Naive thymus-derived CD8-positive, alpha-beta T cell (primary cell): ENCODE measurements at places on chromosomes 6 and 20. TPM values are rescaled to one million over a fixed set of nuclear protein-coding genes. Genes with fewer than 3 reads are reported as not detected.
A peak's percentile ranks its signal among the peaks of the same experiment; 100 is the strongest.

GRCh38 chr6:127748290-127748689 lies 152.6 kb downstream of the THEMIS start:
- no peak for DNase-seq

- no peak for DNase-seq
These were observed 108.5 kb upstream of the MAP7 start for GRCh38 chr6:136658711-136659110.

The PRSS16 gene
- not detected for total RNA-seq

- peak; percentile 5 for DNase-seq
These were observed 851 bp downstream of the MAVS start for GRCh38 chr20:3847429-3847940.

- no peak for DNase-seq
These were observed 63.5 kb upstream of the ZMYND8 start for GRCh38 chr20:47419953-47420514.

The BCAS1 gene
- total RNA-seq, result not detected

DNA sequence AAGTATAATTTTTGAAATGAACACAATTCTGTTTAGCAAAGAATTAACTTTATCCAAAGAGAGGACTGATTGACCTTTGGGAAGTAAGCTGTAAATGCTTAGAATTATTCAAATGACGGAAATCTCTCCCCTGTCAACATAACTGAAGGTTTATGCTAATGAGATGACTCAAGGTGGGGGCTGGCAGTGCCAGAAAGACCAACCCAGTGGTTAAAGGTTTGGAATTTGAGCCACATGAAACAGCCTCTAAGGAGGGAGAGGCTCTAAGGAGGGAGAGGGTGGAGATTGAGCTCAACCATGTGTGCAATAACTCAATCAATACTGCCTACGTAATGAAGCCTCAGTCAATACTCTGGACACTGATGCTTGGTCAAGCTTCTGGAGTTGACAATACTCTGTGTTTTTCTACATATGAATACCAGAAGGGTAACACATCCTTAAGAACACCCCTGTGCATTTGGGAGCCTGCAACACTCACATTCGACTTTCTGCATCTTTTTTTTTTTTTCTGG lies 123.4 kb upstream of the TENT5A start:
- no peak for DNase-seq

GRCh38 chr6:74087899-74088298 lies 391.9 kb downstream of the CD109 start:
- no peak for DNase-seq

The SMLR1 gene
- not detected for total RNA-seq

DNA sequence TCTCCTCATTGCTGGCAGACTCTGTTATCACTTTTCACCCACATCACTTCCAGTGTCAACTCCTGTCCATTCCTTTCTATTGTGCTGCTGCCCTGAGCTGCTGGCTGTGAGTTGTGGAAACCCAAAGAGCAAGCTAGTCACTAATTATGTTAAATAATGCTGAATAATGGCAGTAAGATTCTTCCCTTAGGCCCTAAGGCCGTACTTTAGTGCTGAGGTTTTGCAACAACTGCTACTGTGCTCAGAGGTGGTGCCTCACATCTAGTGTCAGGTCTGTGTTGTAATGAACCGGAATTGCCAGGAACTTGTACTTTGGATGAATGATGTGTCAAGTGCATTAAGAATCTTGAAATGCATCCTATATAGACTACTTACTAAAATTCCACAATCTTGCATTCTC lies 372.2 kb upstream of the RNF217 start:
- DNase-seq, result no peak

- DNase-seq, result no peak
These were observed 143.5 kb upstream of the BMP2 start for GRCh38 chr20:6623989-6624388.

The RING1 gene
- 58.3 TPM for total RNA-seq

GRCh38 chr20:58018590-58018989 lies 209.9 kb downstream of the ANKRD60 start:
- DNase-seq, result no peak

The APMAP gene
- total RNA-seq, result 46.2 TPM

GRCh38 chr6:71043902-71044301 lies 87.0 kb upstream of the B3GAT2 start:
- no peak for DNase-seq

DNA sequence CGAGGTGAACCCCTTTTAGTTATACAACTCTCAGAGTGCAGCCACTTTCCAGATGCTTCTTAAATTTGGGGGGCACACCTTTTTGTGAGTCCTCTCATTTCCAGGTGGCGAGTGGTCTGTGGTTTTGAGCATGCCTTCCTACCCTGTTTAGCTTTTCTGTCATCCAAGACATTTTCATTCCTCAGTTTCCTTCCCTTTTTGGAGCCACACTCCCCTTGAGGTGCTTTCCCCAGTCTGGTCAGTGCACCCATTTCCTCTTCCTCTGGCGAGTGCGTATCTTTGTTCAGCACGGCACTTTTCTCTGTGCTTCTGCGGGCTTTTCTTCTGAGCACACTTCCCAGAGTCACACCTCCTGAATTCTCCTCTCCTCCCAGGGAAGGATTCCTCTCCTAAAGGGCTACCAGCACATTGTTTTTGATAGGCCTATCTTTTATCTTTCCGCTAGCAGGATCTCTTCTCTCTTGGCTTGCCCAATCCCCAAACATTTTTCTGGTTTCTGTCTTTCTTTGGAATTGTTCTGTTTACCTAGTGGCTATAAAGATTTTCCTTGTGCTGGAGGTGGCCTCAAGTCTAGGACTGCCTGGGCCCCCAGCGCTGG lies 1.4 kb downstream of the PHF20 start:
- peak; percentile 52 for DNase-seq

GRCh38 chr6:100469101-100469859 lies 4.6 kb upstream of the SIM1 start:
- no peak for DNase-seq

The FAM184A gene
- total RNA-seq, result 5.3 TPM

- no peak for DNase-seq
These were observed 136.9 kb downstream of the TRMT11 start for GRCh38 chr6:126123226-126123625.

GRCh38 chr6:159359581-159360297 lies 190.5 kb downstream of the FNDC1 start:
- no peak for DNase-seq

DNA sequence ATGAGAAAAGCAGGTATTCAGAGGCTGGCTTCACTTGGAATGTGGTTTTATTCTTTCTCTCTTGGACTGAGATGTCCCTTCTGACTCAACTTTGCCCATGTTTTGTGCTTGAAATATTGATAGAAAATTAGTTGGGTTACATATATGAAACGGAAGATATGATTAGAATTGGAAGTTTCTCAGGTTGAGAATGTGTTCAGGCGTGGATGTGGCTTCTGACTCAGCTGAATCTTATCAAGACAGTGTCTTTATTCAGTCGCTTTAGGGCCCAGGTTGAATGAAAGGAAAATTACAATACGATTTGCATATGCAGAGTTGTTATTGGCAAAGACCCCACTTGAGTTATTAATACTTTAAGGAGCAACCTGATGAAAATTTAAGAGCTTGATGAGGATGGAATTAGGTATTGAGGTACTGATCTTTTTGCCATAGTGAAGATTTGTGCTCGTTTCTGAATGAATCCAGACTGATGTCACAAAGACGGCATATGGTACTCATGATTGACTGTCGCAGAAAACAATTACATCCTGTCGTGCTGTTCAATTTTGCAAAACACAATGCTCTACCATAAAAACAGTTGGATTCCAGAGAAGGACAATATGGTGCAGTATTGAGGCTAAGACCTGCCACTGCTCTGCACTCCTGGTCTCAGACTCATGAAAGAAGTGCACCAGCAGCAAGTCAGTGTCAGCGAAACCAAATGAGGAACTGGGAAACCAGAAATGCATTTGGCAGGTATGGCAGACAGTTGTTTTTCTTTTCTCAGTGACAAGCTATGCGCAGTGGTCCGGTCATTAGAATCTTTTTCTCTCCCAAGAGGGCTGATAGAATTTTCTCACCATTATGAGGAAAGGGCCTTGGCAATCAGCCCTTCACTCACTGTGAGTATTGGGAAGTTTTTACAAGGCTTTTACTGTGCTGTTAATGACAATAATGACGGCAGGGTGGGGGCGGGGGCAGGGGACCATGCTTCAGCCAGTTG lies 158.3 kb downstream of the DOK5 start:
- DNase-seq, result no peak

DNA sequence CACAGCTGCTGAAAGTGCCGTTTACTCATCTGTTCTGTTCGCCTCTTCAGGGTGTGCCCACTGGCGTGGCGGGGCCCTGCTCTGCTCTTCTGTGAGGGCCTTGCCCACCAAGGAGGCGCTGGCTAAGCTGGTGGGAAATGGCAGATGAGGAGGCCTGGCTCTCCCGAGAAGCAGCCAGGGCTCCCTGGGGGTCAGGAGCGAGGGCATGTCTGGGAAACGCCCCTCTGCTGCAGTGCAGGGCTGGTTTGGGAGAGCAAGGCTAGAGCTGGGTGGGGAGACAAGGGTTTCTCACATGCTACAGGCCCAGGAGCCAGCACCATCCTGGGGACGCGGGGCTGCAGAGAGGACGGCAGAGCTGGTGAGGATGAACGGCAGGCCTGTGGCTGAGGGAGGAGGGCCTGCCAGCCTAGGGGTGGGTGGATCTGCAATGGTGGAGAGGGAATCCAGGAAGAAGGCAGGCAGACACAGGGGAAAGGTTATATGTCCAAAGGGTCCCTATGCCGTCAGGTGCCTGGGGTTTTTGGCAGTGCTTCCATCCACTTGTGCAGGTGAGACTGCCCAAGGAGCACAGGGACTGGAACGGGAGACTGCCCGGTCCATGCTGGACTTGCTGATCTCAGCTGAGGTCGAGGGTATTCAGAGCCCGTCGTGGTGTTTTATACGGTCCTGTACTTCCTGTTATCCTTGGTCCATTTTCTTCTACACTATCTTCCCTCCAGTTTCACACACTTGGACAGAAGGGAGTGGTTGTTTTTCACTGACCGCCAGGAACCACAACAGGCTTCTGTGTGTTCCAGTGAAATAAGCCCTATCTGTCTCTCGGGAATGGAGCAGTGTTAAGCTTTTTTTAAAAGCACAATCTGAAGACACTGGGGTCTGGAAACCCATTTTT lies 119.2 kb downstream of the SYCP2 start:
- no peak for DNase-seq

- DNase-seq, result no peak
These were observed 21.6 kb upstream of the ZNF831 start for GRCh38 chr20:59141818-59142581.

GRCh38 chr6:37324131-37325033 lies 29.4 kb upstream of the RNF8 start:
- no peak for DNase-seq

The SOX18 gene
- not detected for total RNA-seq

- DNase-seq, result no peak
These were observed 140.1 kb upstream of the SPACA1 start for GRCh38 chr6:87907521-87907920.

DNA sequence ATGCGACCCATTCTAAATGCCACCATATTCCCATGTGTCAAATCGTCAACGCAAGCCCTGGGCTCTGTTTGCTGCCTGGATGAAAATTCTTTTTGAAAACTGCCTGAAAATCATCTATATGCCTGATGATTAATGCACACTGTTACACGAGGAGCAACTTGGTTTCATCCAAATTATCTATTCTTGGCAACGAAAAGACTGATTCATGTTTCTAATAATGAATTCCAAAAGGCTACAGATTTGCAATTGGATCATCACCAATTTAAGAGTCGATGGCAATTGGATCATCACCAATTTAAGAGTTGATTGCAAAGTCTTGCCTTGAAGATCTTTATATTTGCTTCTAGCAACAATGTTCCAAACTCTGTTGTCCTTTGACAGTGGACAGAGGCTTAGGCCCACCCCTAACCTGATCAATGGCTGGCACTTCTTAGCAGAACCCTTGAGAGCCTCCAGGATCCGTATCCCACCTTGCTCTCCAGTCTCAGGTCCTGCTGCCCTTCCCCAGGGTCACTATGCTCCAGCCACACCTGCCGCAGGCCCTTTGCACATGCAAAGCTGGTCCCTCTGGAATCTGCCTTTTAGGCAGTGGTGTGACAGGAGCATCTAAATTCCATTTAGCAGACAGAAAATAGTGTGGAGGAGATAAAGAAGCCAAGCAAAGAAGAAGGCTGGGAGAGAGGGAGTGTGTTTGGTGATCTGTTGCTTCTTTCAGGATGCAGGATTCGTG lies 460.9 kb upstream of the SULF2 start:
- no peak for DNase-seq

- DNase-seq, result peak; percentile 24
These were observed 868 bp downstream of the NCOA3 start for GRCh38 chr20:47502271-47503239.

The LAMP5 gene
- not detected for total RNA-seq

GRCh38 chr6:160418370-160418769 lies 70.2 kb downstream of the SLC22A3 start:
- no peak for DNase-seq

The RNF39 gene
- total RNA-seq, result not detected

DNA sequence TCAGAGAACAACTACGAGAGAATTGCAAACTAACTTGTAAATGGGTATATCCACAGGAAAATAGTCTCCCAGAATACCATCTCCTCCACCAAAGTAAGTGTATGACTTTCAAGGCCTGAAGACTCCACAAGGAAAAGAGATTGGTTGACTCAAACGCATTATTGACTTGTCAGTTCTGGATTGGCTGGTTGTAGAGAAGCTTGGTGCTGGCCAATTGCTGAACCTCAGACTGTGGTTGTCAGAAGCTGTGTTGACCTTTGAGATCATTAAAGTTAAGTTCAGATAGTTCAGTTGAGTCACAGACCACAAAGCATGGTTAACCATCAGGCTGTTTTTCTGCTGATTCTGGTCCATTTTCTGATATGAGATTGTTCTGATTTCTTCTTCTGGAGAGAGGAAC lies 388.3 kb downstream of the BMP2 start:
- DNase-seq, result no peak

DNA sequence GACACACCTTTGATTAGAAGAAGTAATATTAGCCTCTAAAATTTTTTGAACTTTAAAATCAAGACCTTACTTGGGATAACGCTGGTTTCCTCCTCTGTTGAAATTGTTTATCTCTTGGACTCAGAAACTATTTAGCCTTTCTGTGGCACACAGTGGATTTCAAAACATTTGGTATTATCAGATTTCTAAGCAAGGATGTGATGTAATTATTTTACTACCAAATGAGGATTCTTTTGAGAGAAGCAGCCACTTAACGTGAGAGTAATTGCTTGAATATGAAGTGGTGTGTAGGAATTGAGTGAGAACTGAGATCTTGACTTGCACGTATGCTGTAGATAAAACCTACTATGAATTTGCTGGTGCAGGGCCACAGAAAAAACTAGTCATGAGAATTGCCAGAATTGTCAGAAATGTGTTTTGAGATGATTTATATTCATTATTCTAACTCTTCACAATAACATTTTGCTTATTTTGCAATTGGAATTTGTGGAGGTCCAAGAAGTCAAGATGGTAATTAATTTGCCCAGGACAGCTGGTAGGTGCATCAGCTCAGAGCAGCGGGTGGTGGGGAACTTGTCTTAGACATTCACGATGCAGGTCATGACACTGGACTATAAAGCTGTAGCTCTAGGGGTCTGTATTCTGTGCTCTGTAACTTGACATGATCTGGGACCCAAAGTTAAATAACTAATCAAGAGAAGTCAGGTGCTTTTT lies 53.4 kb downstream of the AKAP12 start:
- no peak for DNase-seq

GRCh38 chr6:91415031-91415605 lies 828.2 kb upstream of the MAP3K7 start:
- no peak for DNase-seq

The CFB gene
- total RNA-seq, result 1.4 TPM
